ENCODE measurements at places on chromosomes 7 and 10.

DNA sequence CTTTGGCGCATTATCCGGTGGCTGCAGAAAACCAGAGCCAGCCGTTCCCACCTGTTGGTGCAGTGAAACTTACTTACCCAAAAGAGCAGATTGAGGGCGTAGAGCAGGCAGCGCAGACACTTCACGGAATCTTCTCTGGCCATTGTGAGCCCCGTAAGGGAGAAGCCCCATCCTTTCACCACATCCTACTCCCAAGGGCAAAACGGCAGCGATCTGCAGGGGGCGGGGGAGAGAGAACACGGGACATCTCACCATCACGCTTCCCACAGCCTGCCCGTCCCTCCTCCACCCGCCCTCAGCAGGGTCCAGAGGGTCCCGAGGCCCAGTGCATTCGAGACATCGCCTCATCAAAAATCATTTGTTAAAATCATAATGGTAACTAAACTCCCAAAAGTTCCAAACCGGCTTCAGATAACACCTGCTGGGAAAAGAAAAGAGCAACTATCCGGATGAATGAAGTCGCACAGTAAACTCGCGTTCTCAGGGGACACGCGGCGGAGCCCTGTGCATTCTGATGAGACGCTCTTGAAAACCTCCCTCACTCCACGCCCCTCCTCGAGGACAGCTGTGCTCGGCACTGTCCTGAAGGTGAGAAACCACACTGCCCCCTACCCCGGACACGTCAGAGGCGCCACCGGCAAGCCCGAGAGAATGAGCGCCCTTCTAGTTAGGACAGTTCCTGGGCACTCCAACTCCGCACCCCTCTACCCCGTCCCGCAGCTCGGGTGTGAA is 1.2 kb downstream of the TSPAN12 start:
- peak; percentile 3 for DNase-seq

GRCh38 chr10:3486346-3487065 is 298.5 kb downstream of the KLF6 start:
- no peak for DNase-seq

DNA sequence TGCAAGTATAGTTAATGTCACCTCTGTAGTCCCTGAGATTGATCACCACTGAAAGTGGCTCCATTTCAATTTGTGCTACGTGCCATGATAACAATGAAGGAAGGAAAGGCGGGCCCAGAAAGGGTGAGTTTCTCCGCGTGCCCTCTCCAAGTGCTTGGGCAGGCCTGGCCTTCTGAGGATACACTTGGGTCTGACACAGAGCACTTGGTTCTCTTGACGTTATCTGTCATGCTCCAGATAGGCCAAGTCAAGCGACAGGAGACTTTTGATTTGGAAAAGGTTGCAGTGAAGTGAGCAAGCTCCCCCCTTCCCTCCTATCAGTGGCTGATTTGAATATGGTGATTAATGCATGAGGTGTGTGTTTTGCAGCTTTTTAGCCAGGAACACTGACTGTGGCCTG is 160.9 kb upstream of the INSYN2A start:
- no peak for DNase-seq

DNA sequence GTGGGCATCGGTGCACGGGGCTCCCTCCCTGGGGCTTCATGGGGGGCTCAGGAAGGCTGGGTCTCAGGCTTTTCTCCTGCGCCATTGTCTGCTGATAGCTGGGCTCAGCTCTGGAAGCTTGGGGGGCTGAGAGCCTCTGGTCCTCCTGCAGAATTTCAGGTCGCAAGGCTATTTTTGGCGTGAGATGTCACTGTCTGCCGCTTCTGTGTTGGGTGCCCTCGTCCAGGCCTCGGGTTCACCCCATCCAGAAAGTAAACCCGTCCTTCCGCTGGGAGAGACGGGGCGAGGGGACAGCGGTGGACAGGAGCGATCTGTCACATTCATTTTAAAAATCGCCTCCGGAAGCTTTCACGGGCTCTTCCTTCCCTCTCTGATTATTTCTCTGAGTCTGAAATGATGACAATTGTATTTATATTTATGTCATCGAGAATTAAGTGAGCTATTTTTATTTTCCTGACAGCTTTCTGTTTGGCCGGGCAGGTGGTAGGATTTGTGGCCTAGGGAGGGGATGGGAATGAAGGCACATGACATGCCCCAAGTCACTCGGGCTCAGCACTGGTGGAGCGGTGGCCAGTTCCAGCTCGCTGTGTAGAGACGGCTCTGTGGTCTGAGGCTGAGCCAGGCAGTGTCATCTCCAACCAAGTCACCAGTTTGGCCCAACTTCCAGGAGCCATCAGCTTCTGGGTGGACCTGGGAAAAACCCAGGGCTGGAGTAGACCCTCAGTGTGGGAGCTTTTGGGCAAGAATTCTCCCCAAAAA is 40.7 kb upstream of the AP5Z1 start:
- no peak for DNase-seq

DNA sequence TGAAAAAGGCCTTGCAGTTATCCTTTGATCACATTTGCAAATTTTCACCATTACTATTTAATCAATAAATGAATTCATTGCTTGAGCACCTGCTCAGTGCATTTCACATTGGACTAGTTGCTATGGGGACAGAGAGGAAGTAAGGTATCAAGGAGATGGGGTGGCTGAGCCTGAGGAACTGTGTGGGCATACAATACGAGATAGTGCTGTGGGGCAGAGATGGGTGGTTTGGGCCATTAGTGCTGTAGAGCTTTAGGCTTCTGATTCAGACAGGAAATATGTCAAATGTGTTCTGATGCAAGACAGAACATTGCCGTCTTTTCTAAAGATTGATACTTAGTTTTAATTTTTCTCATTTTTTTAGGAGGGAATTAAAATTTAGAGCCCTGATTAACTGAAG is 13.2 kb downstream of the ITGB8 start:
- DNase-seq: no peak

DNA sequence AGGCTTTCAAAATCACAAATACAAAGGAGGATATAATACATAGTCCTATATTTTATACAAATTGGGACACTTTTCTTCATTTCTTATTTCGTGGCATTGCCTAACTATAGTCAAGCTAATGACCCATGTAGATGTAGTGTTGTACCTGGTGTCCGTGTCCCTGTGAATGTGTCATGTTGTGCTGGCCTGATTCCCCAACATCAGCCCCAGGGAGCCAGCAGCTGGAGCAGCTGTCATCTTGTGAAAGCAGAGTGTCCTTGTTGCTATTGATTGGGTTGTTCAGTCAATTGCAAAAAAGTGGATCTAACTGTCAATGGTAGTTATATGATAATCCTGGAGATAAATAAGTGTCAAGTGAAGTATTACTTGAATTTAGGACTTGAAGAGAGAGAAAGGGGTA is 86.3 kb downstream of the KAT6B start:
- DNase-seq: no peak

GRCh38 chr7:55488804-55489340 is 83.4 kb downstream of the VOPP1 start:
- DNase-seq: no peak

- DNase-seq: no peak
These were observed 47.0 kb downstream of the CCDC71L start for GRCh38 chr7:106613848-106614560.

GRCh38 chr10:122461367-122461728 is at the start of gene HTRA1:
HTRA1 (plus strand) TSS chr10:122461553; CDS start chr10:122461653, 100 bp downstream.
- no peak for DNase-seq

DNA sequence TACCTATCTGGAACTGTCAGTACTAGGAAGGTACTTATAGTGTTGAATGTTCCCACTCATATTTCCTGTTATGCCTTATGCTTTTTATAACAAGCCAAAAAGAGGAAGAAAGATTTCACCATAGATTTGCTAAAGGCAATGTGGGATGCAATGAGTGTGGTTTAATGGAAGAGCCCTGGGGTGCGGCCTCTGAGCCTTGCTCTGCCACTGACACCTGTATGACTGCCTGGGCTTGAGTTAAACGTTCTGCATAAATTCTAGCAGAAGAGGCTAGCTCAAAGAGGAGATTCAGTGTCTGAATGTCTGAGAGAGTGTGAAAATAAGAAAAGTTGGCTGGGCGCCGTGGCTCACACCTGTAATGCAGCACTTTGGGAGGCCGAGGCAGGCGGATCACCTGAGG is 143.8 kb downstream of the TPST1 start:
- DNase-seq: no peak

- no peak for DNase-seq
These were observed 503.7 kb downstream of the TNS3 start for GRCh38 chr7:47078241-47078640.

DNA sequence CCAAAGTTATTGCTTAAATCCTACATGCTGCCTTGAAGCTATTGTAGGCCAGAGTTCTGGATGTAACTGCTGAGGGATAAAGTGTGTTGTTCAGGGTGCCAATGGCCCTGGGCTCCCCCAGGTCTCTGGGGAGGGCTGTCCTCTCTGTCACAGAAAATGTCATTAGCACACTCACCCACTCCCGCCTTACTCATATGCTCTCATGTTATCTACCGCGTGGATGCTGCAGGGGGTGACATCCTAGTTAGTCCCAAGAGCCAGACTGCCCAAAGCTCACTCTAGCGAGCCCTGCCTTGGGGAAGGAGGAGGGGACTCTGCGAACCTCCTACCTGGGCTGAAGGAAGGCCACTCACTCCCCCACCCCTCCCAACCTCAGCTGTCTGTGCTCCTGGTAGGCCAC is 122.5 kb downstream of the FRMD4A start:
- no peak for DNase-seq

DNA sequence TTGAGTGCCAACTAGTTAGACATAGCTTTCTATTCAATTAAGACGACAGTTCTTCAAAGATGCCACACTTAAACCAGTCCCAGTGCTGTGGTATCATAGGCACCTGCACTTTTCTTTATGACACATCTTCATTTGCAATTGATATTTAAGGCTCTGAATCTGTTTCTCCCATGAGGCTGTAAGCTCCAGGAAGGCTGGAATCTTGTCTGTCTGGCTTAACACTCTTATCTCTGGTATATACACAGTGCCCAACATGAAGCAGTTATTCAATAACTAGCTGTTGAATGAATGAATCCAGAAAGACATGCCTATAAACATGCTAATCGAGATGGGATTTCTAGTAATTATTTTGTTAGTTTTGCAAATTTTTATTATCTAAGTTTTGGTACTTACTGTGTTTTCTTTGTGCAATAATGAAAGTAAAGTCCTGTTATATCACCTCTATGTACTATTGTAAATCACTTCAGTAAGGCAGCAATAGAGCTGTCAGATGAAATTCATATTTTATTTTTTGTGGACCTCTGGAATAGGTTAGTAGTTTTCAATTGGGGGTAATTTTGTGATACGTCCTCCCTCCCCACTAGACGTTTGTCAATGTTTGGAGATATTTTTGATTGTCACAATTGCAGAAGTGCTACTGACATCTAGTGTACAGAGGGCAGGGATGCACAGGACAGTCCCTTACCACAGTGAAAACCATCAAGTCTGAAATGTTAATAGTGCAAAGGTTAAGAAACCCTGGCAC is 51.3 kb upstream of the STEAP4 start:
- no peak for DNase-seq

GRCh38 chr7:537911-538634 is 18.4 kb upstream of the PDGFA start:
- DNase-seq: no peak
